NAMALWA (cell line): ENCODE measurements at places on chromosomes 2 and 18.

GRCh38 chr2:71798266-71799012 lies 345.1 kb downstream of the DYSF start:
- peak; percentile 32 for DNase-seq

GRCh38 chr2:18940184-18940583 lies 350.8 kb upstream of the NT5C1B start:
- DNase-seq: peak; percentile 14

- DNase-seq: no peak
Measured at GRCh38 chr2:144975881-144976280, 456.0 kb upstream of the ZEB2 start.

DNA sequence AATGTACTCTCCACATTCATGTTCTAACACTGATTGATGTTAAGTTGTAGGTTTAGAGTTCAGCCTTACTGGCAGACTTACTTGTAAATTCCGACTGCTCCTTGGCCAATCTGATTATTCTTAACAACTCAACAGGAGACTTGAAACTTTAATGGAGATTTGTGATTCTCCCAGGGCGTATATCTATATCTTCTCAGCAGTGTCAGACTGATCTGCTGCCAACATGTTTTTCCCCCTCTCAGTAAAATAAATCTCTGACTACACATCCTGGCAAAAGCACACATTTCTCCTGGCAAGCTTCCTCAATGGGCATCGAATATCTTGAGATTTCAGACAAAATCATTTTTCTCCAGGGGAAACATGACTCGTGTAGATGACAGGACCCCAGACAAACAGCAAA lies 1041.2 kb downstream of the DPP10 start:
- DNase-seq: no peak

- peak; percentile 29 for DNase-seq
Measured at GRCh38 chr18:74567822-74568221, 29.8 kb upstream of the ZNF407 start.

DNA sequence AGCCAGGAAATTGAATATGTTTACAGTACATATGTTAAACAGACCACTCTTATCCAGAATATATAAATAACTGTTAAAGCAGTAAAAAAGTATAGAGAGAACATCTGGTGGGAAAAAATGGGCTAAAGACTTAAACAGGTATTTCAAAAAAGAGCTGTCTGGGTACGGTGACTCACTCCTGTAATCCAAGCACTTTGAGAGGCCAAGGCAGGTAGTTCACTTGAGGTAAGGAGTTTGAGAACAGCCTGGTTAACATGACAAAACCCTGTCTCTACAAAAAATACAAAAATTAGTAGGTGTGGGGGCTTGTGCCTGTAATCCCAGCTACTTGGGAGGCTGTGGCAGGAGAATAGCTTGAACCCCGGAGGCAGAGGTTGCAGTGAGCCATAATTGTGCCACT lies 171.4 kb upstream of the FSIP2 start:
- DNase-seq: no peak

DNA sequence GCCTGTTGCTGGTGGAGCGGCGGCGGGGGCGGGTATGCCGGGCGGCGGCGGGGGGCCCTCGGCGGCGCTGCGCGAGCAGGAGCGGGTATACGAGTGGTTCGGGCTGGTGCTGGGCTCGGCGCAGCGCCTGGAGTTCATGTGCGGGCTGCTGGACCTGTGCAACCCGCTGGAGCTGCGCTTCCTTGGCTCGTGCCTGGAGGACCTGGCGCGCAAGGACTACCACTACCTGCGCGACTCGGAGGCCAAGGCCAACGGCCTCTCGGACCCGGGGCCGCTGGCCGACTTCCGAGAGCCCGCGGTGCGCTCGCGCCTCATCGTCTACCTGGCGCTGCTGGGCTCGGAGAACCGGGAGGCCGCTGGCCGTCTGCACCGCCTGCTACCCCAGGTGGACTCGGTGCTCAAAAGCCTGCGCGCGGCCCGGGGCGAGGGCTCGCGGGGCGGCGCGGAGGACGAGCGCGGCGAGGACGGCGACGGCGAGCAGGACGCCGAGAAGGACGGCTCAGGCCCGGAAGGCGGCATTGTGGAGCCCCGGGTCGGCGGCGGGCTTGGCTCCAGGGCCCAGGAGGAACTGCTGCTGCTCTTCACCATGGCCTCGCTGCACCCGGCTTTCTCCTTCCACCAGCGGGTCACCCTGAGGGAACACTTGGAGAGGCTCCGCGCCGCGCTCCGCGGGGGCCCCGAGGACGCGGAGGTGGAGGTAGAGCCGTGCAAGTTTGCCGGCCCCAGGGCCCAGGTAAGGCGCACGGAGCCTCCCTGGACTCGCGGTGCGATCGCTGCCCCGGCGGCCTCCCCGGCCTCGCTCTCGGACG lies 1.0 kb downstream of the ZCCHC2 start:
- DNase-seq: peak; percentile 55

- DNase-seq: no peak
Measured at GRCh38 chr2:27752551-27753237, 18.8 kb upstream of the MRPL33 start.

GRCh38 chr2:240338274-240338673 lies 97.2 kb upstream of the GPC1 start:
- no peak for DNase-seq

DNA sequence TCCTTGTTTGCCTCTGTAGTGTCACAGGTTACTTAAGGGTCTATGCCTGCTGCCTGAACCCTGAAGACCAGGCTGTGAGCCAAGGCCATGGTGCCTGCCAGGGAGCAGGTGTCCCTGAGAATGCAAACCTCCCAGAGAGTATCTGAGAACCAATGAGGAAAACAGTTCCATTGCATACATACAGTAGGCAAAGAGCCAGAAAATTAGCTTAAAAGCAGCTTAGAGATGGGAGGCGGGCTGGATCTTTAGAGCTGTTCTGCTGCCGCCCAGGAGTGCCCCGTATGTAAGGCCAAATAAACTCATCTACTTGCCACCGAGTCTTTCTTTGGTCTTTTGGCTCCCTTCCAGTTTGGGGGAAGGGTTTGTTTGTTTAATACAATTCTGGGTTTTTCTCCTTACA lies 327.9 kb downstream of the CLIP4 start:
- DNase-seq: no peak

DNA sequence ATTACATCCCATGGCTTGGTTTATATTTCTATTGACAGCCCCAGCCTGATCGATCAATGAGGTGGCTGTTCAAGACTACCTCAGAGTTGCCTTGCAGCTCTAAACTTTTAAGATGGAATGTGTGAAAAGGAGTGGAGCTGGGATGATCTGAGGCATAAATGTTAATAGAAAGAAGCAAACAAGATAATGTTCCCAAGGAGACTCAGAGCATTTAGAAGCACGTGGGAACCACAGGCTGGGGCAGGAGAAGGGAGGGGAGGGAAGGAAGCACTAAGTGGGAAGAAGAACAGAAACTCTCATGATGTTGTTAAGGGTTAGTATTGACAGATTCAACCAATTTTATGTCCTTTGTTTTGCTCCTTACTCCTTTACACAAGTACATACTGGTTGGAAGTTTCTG lies 28.8 kb upstream of the LRATD1 start:
- DNase-seq: no peak

DNA sequence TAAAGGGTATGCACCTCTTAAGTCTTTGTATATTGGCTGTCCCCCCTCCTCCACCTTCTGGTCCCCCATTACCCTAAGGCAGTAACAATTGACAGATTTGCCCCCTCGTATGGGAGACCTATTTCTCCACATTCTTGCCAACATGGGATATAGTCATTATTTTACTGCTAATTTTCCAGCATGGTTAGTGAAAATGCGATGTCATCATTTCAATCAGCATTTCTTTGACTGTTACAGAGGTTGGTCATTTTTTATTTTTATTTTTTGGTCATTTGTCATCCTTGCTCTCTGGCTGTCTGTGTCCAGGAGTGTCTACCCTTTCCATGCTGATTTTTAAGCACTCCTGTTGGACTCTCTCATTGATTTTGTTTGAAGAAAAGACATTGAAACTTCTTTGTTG lies 45.4 kb upstream of the SPP2 start:
- DNase-seq: no peak

DNA sequence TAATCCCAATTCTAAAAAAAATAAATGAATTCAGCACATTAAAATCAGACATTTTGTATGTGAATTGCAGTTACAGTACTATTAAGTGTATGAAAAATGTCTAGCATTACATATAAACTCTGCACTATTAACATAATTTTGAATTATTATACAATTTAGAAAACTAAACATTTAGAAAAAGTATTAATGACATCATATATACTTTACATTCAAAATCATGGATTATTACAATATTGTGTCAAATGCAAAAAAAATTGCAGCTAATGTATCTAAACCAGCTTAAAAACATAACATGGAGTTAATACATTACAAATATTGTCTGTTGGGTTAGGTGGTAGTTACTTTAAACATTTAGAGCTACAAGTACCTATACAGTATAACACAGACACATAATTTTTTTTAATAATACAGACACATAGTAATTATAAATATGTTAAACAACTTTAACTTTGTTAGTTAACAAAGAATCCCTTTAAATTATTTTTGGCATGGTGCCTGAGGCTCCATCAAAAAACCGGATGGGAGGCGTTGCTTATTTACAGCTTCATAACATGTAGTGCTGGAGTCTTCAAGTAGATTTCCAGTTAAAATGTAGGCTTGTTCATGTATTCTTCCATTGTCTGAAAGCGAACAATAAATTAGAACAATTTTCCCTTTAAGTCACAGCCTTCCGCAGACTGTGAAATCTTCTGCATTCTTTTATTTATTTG lies 79.1 kb downstream of the AP1S3 start:
- no peak for DNase-seq

- DNase-seq: no peak
Measured at GRCh38 chr2:45586600-45586999, 24.5 kb downstream of the SRBD1 start.

DNA sequence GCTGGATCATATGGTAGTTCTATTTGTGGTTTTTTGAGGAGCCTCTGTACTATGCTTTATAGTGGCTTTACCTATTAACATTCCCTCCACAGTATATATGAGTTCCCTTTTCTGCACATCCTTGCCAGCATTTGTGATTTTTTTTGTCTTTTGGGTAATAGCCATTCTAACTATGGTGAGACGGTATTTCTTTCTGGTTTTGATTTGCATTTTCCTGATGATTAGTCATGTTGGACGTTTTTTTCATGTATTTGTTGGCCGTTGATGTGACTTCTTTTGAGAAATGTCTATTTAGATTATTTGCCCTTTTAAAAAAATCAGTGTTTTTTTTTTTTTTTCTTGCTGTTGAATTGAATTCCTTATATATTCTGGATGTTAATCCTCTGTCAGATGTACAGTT lies 31.1 kb downstream of the ACTR3 start:
- no peak for DNase-seq

- DNase-seq: no peak
Measured at GRCh38 chr2:158319269-158319668, 137.3 kb downstream of the CCDC148 start.

GRCh38 chr2:105731511-105731910 lies 13.2 kb upstream of the NCK2 start:
- no peak for DNase-seq

- no peak for DNase-seq
Measured at GRCh38 chr2:67876176-67876575, 186.6 kb downstream of the C1D start.

- peak; percentile 40 for DNase-seq
Measured at GRCh38 chr18:51275712-51276476, 78.4 kb upstream of the MEX3C start.

- no peak for DNase-seq
Measured at GRCh38 chr2:241324775-241325174, 9.1 kb downstream of the SEPTIN2 start.

DNA sequence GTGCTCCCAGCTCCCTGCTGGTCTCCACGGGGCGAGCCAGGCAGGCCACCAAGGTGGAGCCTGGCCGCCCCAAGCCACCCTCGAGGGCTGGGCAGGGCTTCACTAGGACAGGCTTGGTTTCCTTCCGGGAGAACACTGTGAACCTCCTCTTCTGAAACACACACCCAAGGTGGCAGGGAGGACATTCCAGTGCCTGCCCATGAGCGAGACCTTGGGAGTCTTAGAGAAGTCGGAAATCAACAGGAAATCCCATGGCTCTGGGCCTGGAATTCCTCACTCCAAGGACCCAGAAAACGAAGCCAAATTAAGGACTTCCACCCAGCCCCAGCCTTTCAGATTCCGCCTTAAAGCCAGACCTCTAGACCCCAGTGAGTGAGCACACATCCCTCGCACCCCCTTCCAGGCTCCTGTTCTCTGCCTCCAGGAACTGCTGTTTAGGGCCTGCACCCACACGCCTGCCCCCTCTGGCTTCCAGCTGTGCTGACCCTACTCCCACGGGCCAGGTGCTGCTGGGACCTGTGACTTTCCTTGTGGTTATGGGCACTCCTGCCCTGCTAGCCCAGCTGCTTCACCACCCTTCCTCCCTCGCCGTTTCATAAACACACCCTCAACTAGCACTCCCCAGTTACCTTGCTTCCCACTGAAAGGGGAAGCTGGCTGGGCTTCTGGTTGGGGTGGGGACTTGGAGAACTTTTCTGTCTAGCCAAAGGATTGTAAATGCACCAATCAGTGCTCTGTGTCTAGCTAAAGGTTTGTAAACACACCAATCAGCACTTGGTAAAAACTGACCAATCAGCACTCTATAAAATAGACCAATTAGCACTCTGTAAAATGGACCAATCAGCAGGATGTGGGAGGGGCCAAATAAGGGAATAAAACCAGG lies 13.7 kb downstream of the GPR17 start:
- DNase-seq: peak; percentile 48

DNA sequence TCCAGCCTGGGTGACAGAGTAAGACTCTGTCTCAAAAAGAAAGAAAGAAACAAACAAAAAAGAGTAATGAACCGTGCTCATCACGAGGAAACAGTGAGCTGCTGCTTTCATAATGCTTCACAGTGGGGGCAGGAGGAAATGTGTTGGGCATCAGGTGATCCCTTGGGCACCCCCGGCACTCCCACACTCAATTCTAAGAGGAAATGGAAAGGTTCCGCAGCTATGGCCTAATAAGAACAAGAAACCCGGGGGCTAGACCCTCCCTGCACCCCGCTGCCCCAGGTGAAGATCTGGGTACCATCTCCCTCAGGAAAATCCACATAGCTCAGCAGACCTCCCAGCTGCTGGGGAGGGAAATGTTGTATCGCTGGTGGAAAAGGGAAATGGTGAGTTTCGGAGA lies 118.9 kb downstream of the LPIN1 start:
- no peak for DNase-seq

DNA sequence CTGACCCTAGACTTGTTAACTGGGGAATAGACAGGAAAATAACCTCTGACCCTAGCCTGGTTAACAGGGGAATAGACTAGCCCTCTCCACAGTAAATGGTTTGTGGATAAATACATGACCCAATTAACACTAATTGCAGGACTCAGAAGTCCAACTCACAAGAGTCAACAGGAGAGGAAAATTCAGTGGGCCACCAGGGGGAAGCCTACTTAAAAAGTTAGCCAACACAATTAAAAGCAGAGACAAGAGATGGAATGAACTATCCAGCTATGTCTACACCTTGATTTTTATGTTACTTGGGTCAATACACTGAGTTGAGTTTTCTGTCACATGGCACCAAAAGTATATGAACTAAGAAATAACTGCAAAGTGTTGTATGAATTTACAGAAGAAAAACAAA lies 158.8 kb upstream of the SLC39A10 start:
- peak; percentile 63 for DNase-seq

GRCh38 chr2:238286551-238286950 lies 1.9 kb downstream of the PER2 start:
- peak; percentile 53 for DNase-seq
